CD4-positive, CD25-positive, alpha-beta regulatory T cell (primary cell): ENCODE measurements at places on chromosomes 7 and 10.
A peak's percentile ranks its signal among the peaks of the same experiment; 100 is the strongest.

DNA sequence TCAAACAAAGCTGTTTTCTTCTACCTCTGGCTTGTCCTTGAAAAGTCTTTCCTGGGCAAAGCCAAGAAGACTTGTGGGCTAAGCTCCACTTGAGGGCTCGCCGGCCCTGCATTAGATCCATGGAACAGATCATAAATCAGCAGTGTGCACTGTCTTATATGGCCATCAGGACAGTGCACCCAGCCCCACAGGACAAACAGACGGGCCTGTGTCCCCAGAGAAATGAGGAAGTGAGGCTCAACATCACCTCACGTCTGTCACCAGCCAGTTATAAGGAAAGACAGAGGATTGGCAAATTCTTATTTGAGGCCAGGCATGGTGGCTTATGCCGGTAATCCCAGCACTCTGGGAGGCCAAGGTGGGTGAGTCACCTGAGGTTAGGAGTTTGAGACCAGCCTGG is 12.3 kb upstream of the IFT22 start:
- DNase-seq, result no peak

DNA sequence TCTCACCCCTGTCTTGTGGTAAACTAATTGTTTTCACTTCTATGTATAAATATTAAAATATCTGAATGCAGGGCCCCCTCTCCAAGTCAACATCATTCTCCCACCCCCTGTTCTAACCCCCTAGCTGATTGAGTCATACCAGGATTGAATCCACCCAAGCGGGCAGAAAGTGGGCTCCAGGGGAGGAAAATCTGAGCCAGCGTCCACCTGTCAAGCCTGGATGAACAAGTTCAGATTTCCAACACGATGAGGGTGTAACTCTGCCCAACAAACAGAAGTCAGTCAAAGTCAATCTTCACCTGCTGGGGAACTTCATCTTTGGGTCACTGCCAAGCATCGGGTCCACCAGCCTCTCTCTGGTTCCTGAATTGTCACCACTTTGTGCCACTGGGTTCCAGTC is 162.9 kb upstream of the CELF2 start:
- no peak for DNase-seq

- DNase-seq, result no peak
These were observed 46.2 kb downstream of the WDR11 start for GRCh38 chr10:120897343-120897742.

- peak; percentile 57 for DNase-seq
These were observed 56.2 kb downstream of the EEPD1 start for GRCh38 chr7:36208997-36209813.

GRCh38 chr10:11602919-11603523 is 8.4 kb downstream of the USP6NL start:
- peak; percentile 23 for DNase-seq

GRCh38 chr7:101633511-101633910 is 4.4 kb upstream of the MYL10 start:
- DNase-seq, result no peak

GRCh38 chr7:141158561-141158960 is 84.7 kb downstream of the TMEM178B start:
- no peak for DNase-seq

- no peak for DNase-seq
These were observed 65.9 kb upstream of the NEBL start for GRCh38 chr10:20963056-20963455.

- DNase-seq, result peak; percentile 67
These were observed 8.0 kb downstream of the CALHM3 start for GRCh38 chr10:103470761-103471653.

GRCh38 chr10:98058295-98058694 is 27.9 kb upstream of the CRTAC1 start:
- no peak for DNase-seq

GRCh38 chr7:137715533-137715932 is 131.2 kb downstream of the DGKI start:
- DNase-seq, result no peak

DNA sequence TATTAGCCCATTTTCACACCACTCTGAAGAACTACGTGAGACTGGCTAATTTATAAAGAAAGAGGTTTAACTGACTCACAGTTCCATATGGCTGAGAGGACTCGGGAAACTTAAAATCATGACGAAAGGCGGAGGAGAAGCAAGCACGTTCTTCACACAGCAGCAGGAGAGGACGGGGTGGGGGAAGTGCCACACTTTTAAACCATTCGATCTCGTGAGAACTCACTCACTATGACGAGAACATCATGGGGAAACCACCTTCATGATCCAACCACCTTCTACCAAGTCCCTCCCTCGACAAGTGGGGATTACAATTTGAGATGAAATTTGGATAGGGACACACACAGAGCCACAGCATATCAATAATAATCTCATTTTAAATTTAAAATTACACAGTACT is 80.2 kb downstream of the VWDE start:
- no peak for DNase-seq

- DNase-seq, result no peak
These were observed 10.1 kb upstream of the SEMA3A start for GRCh38 chr7:84204655-84205054.

DNA sequence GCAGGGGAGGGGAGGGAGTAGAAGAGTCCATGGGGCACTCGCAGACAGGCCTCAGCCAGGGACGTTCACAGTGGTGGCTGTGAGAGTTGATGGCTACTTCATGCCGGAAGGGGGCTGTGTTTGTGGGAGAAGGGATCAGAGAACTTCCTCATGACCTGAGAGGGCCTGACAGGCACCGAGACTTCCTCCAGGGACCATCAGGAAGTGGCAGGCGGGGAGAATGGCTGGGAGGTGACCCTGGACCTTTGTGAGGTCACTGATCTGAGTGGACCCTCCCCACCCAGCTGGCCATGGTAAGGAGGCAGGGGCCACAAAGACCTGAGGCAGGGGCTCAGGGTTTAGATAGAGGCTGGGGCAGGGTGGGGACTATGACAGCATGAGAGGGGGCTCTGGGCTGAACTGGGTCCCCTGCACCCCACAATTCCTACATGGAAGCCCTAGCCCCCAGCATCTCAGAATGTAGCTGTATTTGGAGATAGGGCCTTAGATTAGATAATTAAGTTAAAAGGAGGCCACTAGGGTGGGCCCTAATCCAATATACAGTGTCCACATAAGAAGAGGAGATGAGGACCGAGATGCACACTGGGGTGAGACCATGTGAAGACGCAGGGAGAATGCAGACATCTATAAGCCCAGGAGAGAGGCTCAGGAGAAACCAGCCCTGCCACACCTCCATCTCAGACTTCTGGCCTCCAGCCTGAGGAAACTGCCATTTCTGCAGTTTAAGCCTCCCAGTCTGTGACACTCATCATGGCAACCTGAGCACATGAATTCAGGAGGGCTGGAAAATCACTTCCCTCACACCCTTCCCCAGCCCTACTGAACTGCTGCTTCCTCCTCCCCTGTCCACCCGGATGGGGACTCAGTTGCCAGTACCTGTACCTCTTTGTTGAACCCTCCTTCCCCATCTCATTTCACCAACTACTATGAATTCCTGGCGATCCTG is 273.9 kb upstream of the ZNF32 start:
- DNase-seq, result no peak

GRCh38 chr7:132639983-132640382 is 63.7 kb upstream of the PLXNA4 start:
- no peak for DNase-seq

DNA sequence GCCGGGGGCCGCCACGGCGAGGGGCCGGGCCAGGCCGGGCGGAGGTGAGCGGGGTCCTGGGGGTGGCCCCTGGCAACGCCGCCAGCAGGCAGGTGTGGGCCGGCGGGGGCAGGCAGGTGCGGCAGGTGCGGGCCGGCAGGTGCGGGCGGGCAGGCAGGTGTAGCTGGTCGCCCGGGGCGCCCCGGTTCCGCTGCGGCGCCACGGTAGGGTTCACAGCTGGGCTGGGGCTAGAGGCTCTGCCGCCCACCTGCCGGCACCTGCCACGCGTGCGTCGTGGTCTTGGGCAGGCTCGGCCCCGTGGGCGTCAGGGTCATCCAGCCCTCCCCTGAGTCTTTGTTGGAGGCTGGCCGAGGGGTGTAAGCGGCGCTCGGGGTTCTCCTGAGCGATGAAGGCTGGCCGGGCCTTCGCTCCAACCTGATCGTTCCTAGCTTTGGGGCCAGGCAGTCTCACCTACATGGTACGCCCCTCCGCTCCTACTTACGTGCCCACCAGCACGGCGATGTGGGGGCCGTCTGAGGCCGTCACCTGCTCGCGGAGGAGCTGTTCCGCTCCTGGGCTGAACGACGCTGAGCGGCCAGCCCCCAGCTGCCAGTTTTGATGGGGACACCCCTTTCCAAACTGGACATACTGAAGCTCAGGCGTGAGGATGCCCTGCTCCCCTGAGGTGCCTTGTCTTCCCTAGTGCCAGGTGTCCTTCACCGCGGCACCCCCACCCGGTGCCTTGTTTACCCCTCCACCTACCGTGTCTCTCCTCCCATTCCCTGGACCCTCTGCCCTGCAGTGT is 493 bp downstream of the ZMIZ2 start:
- no peak for DNase-seq

- no peak for DNase-seq
These were observed 181.8 kb upstream of the PRSS1 start for GRCh38 chr7:142567201-142568075.

GRCh38 chr7:50292165-50292757 is 12.3 kb upstream of the IKZF1 start:
- no peak for DNase-seq

GRCh38 chr10:87085537-87085936 is 9.1 kb downstream of the GLUD1 start:
- DNase-seq, result no peak

DNA sequence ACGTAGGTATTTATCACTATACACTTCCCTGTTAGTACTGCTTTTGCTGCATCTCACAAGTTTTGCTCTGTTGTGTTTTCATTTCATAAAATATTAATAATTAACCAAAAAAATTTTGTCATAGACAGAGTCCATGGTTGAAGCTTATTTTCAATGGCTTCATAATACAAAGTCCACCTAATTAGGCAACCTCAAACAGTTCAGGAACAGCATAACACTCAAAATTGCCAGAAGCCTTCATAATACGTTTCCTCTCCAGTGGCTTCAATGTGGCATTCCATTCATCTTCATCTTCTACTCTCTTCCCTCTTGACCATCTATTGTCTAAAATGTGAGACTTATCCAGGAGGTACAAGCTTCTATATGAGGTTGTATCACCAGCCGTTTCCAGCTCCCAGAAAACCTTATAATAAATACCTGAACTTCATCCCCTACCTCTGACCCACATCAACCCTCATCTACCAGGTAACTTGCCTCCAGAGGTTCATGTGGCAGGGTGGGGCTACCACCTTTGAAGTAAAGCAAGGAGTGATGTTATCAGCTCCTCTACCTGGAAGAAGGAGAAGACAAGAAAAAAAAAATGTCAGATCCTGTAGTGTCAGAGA is 337.3 kb downstream of the MALRD1 start:
- DNase-seq, result no peak

- DNase-seq, result no peak
These were observed 376.8 kb downstream of the DNAJB6 start for GRCh38 chr7:157713591-157713990.

DNA sequence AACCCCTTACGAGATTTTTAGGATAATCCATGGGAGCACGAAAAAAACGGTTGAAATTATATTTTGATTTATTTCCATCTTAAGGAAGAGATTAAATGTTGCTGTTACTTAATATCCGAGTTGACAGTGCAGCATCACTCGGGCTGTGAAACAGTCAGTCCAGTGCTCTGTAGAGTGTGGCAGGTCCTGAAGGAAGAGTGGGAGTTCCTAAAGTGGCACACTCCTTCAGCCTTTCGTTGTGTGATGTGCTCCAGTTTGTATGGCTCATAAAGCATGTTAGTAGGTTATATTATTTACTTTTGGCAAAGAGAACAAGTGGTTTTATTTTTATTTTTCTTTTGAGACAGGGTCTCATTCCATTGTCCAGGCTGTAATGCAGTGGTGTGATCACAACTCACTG is 358.3 kb downstream of the AUTS2 start:
- DNase-seq, result no peak

- no peak for DNase-seq
These were observed 116.0 kb upstream of the FZD8 start for GRCh38 chr10:35758076-35758475.

- no peak for DNase-seq
These were observed 383.2 kb downstream of the TCERG1L start for GRCh38 chr10:130928306-130928705.

DNA sequence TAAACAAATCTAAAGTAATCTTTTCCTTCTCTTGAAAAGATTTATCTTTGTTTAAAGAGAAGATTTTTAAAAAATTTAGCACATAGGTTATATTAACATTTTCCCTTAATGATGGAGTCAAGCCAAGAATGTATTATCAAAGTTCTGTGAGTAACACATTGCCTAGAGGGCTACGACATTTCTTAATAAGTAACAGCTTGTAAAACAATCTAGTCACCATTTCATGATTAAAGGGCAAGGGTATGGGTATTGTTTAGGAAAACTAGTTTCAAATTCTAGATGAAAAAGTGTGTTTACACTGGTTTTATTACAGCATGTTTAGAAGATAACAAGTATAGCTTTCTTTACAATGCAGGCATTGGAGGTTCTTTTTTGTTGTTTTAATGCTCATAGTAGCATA is 28.6 kb upstream of the LAMB4 start:
- DNase-seq, result no peak

DNA sequence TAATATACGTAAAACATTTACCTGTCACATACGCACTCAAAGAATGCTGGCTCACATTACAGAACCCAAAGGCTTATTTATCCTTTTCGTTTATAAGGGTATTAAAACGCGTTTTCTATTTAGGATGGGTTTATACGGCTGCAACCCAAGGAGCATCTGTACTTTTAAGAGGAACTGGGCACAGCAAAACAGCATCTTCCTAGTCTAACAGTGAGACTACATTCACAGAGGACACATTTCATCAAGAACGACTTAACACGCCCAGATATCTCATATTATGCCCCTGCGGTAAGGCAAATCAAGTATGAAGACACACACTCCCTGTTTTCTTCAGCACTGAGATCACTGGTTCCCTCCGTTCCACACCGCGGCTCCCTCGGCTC is 533 bp upstream of the DMTF1 start:
- DNase-seq, result no peak

DNA sequence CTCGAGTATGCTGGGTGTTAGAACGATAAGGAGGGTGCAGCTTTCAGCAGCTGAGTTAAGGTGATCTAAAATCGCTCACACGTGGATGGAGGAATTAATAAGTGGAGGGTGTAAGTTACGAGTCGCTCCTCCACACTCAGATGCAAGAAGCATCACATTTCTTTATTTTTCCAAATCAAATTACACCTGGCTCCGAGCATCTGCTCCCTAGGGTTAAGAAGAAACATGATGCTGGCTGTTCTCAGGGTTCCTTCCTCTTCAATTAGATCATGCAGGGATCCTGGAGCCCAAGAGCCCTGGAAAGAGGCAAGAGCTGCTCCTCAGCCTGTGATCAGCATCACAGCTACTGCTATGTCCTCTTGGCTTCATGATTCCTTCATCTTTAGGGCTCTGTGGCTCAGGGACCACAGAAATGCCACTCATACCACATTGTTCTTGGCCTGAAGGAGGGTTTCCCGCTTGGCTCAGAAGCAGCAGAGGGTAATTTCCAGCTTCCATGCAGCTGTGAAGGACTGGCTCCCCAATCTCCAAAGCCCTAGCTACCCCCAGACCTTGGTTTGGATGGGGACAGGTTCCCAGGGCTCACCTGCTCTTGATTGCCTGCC is 235.9 kb upstream of the ZNF32 start:
- DNase-seq, result no peak
